Central memory CD8-positive, alpha-beta T cell (primary cell): ENCODE measurements at places on chromosomes 12 and 14.

DNA sequence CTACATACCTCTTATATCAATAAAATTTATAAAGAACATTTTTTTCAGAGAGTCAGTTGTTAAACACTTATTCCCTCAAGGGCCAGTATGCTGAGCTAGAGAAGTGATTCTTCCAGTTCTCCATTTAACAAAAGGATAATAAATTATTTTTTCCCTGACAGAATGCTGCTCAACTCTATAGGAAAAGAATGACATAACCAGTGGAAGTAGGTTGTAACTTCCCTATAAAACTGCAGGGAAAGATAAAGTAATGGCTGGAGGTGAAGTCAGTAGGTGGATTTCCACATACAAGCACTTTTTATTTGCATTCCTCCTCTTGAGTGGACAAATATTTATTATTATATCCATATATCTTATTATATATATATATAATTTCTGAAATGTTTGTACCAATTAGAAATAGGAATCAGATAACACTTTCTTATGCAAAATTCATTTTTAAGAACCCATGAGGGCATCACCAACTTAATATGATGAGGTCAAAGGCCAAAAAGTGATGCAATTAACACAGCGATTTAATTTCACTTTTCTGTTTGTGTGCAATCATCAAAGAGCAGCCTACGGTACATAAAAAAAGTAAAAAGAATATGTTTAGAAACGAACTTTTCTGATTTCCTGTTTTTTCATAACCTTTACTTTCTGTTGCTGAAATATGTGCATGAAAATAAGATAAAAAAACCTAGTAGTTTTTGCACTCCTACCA is 175.3 kb downstream of the PRKD1 start:
- no peaks in the 10 kb centered on the region for H3K27me3 ChIP-seq
- no peak overlapping the region for H3K4me3 ChIP-seq
- no peaks in the 10 kb centered on the region for H3K4me1 ChIP-seq
- DNase-seq = no peak
- no peak overlapping the region for H3K27ac ChIP-seq

DNA sequence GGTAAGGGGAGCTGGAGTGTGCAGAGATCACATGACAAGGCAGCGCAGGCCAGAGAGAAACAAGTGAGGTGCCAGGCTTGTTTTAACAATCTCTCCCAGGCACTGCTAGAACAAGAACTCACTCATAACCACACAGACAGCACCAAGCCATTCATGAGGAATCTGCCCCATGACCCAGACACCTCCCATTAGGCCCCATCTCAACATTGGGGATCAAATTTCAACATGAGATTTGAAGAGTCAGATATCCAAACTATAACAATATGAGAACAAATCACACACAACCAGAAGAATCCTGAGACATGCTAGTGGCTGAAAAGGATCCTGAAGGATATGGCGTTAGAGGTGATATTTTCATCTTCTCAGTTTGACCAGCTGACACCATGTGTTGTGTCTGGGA is 21.9 kb downstream of the OR6J1 start:
- no peak for DNase-seq
- H3K4me1 ChIP-seq = no peaks in the 10 kb centered on the region
- no peak overlapping the region for H3K27ac ChIP-seq

GRCh38 chr12:75982979-75983660 is 48.5 kb downstream of the PHLDA1 start:
- H3K27ac ChIP-seq = no peak overlapping the region
- H3K27me3 ChIP-seq = peaks cover under 1% of the 10 kb centered on the region
- DNase-seq = no peak

DNA sequence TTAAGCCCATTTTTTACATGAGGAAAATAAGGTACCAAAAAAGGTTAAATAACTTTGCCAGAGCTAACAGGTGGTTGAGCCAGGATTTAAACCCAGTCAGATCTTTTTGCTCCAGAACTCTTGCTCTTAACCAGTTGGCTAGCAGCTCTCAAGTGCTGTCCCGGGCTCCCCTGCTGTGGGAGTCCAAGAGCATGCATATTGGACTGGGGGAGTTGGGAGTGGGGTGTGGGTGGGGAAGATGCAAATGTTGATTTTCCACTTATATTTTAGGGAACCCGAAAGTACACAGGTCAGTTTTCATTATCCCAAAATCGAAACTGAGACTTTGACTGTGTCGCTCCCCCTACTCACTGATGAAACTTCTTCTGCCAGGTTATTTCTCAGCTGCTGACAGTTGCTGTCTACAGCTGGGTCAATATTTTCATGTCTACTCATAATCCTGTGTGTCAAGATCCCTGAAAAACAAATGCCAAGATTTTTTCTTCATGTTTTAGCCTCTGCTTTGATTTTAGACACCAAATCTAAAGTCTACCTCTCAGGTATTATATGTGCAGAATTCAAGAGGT is 172.3 kb upstream of the TMPO start:
- DNase-seq = no peak
- no peak overlapping the region for H3K4me3 ChIP-seq
- H3K27ac ChIP-seq = no peak overlapping the region
- H3K27me3 ChIP-seq = peaks cover 24% of the 10 kb centered on the region
- H3K36me3 ChIP-seq = no peaks in the 10 kb centered on the region

DNA sequence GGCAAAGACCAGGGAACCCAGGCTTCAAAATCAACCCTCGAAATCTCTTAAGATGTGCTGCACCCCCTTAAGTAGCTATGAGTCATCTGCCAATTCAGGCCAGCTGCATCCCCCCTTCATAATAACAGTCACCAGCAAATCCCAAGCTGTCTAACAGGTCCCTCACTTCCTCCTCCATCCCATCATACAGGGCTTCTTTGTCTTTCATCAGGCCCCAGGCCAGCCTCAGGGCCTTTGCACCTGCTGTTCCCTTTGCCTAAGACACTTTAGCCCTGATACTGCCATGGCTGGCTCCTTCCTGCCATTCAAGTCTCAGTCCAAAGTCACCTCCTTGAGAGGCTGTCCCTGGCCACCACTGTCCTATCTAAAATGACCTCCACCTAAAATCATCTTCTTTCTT is 4.0 kb downstream of the RASAL1 start:
- DNase-seq = no peak
- H3K27me3 ChIP-seq = peaks cover 15% of the 10 kb centered on the region
- H3K36me3 ChIP-seq = no peaks in the 10 kb centered on the region
- no peak overlapping the region for H3K27ac ChIP-seq

DNA sequence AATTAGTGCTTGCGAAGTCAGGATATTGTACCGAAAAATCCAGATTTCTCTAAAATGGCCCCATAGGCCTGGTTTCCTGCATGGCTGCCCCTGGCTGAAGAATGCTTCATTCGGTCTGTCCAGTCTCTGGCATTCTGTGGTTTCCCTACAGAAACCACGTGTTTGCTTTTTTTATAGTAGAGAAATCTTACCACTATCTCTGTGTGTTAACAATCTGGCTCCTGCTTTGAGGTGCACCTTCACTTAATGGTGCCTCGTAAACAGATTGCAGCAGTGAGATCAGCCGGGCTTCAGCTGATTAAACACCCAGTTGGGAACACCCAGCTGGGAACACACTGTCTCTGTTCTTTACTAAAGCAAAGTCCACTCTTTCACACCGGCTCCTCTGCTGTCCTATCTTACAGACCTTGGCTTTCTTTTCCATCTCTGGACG is 6.7 kb upstream of the DNAAF2 start:
- H3K27me3 ChIP-seq = no peaks in the 10 kb centered on the region
- peak overlapping the region; percentile 77 for H3K27ac ChIP-seq
- DNase-seq = no peak
- H3K36me3 ChIP-seq = peaks cover 16% of the 10 kb centered on the region

- H3K36me3 ChIP-seq = no peaks in the 10 kb centered on the region
- no peaks in the 10 kb centered on the region for H3K4me1 ChIP-seq
- H3K27ac ChIP-seq = no peak overlapping the region
- H3K4me3 ChIP-seq = no peak overlapping the region
Measured at GRCh38 chr12:114194956-114195355, 211.0 kb downstream of the TBX5 start.

DNA sequence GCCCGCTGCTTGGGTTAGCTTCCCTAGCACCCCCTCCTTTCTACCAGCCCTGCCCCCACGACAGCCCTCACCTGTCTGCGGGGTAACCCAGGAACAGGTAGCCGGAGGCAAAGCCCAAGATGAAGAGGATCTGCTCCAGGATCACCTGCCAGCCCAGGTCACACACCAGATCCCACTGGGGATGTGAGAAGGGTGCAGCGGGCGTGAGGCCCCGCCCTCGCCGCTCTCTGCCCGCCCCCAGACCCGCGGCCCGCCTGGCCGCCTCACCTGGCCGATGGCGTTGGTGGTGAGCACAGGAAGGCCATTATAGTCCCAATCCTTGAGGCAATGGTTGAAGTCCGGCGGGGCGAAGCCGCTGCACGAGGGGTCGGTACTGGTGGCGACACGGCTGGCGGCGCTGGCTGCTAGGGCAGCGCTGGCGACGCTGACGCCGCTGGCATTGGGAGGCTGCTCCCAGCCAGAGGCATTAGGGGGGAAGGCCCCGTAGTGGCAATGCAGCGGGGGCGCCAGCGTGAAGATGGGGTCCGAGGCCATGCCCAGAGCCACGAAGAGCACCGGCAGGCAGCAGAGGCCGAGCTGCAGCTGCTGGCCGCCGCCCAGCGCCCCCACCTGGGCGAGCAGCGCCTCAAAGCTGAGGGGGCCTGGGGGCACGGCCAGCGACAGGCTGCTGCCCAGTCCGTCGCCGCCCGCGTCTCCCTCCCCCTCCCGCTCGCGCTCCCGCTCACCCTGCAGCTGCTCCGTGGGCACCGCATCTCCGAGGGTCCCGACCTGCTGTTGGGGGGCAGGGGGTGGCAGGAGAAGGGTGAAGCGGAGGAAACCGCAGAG is 794 bp downstream of the SLC22A17 start:
- peak overlapping the region; percentile 61 for H3K4me3 ChIP-seq
- no peak overlapping the region for H3K27ac ChIP-seq
- no peak for DNase-seq

DNA sequence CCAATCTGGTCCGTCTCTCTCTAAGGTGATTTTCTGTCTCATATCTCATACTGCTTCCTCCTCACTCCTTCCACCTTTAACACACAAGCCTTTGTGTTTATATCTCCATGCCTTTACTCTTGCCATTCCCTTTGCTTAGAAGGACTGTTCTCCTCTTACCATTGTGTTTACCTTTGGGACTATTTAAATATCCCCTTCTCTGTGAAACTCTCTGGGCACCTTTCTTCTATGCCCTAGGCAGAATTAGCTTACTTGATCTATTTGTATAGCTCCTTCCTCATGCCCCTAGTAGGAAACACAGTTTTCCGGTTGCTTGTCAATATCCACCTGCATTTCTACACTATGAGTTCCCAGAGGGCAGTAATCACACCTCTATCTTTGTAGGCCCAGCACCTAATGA is 3.9 kb upstream of the AMHR2 start:
- no peak overlapping the region for H3K4me3 ChIP-seq
- no peaks in the 10 kb centered on the region for H3K27me3 ChIP-seq
- no peak overlapping the region for H3K27ac ChIP-seq
- peaks cover 17% of the 10 kb centered on the region for H3K4me1 ChIP-seq

- H3K4me1 ChIP-seq = no peaks in the 10 kb centered on the region
- no peak for DNase-seq
- no peak overlapping the region for H3K4me3 ChIP-seq
- H3K27me3 ChIP-seq = no peaks in the 10 kb centered on the region
Measured at GRCh38 chr14:104202259-104203070, 64.1 kb downstream of the KIF26A start.

DNA sequence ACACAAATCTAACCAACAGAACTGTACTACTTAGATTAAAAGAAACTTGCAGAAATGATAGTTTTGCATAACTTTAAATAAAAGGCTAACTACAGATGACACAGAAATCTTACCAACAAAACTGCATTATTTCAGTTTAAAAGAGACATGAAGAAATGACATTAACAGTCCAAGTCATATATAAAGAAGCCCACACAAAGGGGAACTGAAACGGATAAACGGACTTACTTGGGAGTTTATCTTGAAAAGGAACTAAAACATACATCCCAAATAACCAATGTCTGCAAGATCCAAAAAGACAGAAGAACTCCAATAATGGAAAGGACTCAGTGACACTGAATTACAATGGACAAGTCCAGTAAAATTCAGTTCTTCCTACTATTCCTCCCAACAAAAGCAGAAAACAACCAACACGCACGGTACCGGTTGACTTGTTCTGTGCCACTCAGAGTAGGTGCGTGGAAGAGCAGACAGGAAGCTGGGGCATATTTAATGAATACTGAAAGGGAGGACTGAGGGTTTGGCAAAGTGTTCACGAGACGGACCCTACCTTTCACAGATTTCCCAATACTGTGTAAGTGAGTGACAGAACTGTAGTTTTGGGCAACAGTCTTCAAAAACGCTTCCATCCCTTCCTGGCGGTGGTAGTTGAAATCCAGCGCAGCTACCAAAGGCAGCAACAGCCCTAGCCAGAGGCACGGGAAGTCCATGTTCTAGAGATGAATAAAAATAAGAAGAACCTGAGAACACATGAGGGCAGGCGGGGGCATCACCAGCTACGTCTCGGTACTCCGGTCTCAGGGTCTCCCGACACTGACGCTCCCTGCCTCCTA is 627 bp downstream of the CPM start:
- H3K27ac ChIP-seq = no peak overlapping the region
- peaks cover 4% of the 10 kb centered on the region for H3K36me3 ChIP-seq
- DNase-seq = no peak
- H3K4me3 ChIP-seq = peak overlapping the region; percentile 79
- peaks cover 9% of the 10 kb centered on the region for H3K4me1 ChIP-seq

GRCh38 chr12:120055231-120056000 is 61.1 kb downstream of the RAB35 start:
- peaks cover 4% of the 10 kb centered on the region for H3K36me3 ChIP-seq
- peaks cover 17% of the 10 kb centered on the region for H3K4me1 ChIP-seq
- H3K27me3 ChIP-seq = no peaks in the 10 kb centered on the region
- no peak overlapping the region for H3K27ac ChIP-seq
